ENCODE measurements at places on chromosomes 4 and X.

DNA sequence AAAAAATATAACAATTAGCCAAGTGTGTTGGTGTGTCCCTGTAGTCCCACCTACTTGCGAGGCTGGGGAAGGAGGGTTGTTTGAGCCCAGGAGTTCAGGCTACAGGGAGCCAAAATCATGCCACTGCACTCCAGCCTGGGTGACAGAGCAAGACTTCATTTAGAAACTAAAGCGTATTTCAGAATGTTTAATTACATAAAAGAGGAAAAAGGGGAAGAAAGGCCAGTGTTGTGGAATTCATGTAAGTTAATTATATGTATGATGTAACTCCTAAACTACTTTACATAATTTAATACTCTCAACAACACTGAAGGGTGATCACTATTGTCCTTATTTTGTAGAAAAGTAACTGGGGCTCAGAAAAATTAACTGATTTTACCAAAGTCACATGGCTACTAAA is 67.2 kb upstream of the HOPX start:
- DNase-seq, result no peak

DNA sequence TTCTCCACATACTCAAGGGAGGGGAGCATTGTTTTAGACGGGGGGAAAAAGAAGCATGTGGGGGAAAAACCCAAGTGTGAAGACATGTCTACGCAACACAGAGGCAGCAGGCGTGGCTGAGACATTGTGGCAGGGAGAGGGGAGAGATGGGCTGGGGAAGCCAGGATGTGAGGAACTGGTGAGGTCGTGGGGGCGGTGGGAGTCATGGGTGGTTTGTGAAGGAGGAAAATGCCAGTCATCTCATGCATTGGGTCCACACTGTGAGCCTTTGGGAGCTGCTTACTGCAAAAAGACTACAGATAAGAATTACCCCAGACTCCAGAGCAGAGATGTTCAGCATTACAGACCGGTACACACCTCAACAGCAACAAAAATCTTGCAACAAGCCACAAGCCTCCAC is 2.1 kb downstream of the JAKMIP1 start:
- peak; percentile 57 for DNase-seq

DNA sequence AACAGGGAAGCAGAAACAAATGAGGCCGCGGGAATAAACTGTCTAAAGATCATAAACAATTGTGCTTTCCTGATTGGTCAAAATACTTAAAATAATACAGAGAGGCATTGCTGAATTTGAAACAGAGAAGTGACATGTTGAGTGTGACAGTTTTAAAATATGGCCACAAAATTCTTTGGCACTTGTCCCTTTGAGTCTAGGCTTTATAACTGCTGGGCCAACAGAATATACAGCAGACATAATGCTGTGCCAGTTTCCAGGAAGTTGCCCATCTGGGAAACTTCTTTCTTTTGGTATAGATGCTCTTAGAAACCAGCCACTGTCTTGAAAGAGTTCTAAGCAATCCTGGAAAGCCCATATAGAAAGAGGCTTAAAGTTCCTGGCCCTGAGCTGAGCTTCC is 668.4 kb downstream of the CENPC start:
- DNase-seq, result no peak

DNA sequence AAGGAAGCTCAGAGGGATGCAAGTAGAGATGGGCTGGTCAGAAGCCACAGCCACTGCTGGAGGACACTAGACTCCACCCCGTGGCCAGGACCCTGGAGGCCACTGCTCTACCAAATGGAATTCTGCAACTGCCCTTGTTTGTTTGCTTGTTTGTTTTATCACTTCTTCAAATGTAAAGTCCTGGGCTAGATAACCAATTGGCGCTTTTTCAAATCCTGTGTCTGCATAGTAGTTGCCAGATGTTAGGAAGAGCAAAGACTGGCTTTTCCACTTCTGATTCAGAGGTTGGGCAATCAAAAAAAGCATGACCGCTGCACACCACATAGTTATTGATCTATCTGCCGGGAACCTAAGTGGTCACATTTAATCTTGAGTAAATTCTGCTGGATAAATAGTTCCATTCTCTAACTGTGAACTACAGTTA is 255.2 kb upstream of the SFRP2 start:
- no peak for DNase-seq

- DNase-seq, result no peak
Measured at GRCh38 chr4:93852680-93853079, 24.1 kb downstream of the ATOH1 start.

GRCh38 chr4:119034276-119035008 is 101.2 kb upstream of the MYOZ2 start:
- no peak for DNase-seq

DNA sequence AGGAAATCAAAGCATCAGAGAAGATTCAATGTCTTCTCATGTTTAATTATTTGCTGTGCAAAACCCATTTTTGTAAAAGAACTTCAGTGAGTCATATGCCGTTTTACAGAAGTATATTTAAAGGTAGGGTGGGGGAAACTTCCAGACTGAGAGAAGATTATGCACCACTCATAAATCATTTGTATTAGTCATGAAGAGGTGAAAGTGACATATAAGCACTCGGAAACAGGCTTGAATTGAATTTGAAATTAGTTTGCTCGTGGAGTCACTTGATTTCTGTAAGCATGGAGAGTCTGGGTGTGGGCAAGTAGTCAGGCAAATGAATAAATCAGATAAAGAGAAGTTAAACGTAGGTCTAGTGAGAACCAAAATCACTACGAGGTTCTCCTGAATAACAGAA is 335.1 kb downstream of the ANK2 start:
- no peak for DNase-seq

DNA sequence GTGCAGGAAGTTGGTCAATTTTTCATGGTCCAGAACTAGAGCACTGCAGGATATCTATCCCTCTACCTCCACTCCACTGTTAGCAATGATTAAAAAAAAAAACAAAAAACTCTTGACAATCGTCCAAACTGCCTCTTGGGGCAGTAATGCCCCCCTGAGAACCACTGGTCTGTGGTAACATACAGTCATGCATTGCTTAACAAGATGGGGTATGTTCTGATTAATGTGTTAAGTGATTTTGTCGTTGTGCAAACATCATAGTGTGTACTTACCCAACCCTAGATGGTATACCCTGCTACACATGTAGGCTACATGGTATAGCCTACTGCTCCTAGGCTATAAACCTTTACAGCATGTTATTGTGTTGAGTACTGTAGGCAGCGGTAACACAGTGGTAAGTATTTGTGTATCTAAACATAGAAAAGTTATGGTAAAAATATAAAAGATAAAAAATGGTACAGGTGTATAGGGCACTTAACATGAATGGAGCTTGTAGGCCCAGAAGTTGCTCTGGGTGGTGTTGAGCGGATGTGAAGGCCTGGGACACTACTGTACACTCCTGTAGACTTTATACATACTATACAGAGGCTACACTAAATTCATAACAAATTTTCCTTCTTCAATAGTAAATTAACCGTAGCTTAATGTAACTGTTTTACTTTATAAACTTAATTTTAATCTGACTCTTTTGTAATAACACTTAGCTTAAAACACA is 34.1 kb downstream of the ART3 start:
- no peak for DNase-seq

GRCh38 chr4:84814094-84814750 is 152.3 kb downstream of the WDFY3 start:
- no peak for DNase-seq

DNA sequence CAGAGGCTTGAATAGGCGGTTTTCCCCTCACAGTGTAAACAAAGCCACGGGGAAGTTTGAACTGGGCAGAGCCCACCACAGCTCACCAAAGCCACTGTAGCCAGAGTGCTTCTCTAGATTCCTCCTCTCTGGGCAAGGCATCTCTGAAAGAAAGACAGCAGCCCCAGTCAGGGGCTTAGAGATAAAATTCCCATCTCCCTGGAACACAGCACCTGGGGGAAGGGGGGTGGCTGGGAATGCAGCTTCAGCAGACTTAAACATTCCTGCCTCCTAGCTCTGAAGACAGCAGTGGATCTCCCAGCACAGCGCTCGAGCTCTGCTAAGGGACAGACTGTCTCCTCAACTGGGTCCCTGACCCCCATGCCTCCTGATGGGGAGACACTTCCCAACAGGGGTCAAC is 44.0 kb upstream of the USP38 start:
- DNase-seq, result no peak

- DNase-seq, result no peak
Measured at GRCh38 chr4:42119886-42120285, 32.6 kb downstream of the BEND4 start.

DNA sequence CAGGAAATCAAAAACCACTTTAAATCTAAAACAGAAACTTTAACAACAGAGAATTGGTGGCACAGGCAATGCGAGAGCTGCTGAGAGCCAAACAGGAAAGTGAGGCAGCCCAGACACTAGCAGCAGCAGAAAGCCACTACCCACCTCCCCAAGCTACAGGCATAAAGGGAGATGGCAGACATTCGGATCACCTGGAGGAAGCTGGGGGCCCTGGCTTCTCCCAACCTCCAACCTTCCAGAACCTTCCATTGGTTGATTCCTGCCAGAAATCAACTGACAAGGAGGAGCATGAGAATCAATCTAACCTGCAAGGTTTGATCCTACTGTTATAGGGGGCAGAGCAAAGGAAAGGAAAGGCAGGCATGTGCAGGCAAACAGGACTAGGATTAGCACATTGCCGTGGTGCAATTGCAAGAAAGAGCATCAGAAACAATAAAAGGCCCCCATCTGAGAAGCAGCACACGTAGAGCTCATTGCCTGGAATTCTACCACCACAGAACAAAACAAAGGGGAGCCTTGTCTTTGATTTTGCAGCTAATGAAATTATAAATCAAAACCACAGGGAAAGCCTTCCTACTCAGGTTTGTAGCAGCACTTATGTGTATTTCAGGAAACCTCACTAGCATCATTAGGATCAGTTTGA is 427.3 kb upstream of the RASGEF1B start:
- DNase-seq, result no peak

DNA sequence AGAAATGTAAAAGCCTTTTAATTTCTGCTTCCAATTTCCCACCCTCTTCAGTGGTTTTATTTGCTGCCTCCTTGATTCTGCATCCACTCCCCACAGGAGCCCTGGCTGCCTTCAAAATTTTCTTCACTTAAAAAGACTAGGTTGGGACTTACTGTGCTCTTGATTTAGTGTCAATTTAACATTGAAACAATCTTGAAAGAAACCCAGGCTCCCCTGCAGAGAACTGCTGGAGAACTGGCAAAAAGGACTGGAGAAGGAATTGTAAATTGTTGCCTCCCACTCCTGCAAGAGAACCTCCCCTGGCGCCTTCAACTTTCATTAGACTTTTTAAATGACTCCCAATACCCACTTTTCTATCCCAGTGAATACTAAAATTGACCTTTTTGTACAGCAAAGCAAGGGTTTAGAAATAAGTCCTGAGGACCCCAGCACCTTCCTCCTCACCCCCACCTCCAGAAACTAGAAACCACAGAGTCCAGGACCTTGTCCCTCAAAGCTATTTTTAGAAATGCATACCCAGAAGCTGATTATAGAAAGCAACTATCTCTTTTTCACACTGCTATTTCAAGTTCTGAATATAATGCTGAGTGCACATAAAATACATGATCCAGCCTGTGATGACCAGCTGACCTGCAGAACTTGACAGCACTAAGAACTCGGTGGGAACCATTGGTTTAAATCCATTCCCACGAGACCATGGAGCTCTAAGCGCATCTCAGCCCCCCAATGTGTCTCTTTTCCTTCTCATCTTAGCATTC is 155.5 kb downstream of the INPP4B start:
- DNase-seq, result no peak

GRCh38 chr4:109640644-109641043 is 62.6 kb downstream of the CASP6 start:
- DNase-seq, result no peak

GRCh38 chr4:106039796-106040195 is 144.5 kb downstream of the NPNT start:
- DNase-seq, result no peak

DNA sequence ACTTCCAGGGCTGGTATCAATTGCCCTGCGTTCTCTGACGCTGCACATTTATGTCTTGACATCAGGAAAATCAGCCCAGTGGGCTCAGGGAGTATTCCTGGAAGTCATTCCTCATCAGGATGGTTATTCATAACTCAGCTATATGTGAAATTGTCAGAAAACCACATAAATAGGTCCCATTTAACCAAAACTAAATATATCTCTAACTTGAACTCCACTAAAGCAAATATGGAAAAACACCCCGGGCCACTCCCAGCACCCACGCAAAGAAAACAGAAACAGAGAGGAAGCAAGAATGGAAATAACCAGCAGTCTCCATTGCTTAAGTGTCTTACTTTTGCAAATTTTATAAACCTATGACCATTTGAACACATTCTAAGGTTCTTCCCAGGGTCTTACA is 112.0 kb downstream of the IRF2 start:
- no peak for DNase-seq

DNA sequence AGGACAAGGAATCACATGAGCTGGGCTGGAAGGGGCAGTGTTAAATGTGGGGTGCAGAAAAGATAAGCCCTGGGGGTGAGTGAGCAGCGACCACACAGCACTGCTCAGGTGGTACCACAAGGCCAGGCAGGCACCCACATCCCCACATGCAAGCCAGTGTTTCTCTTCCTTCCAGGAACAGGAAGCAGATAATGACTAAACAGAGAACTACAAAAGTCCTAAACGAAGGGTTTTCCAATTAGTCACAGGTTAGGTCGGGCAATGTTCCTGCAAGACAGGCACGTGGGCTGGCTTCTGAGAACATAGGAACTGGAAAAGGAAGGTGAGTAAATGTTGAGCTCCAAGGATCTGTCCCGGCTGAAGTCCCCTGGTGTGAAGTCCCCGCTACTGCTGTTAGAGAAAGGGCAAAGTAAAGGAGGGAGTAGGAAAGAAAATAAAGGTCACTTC is 19.5 kb downstream of the RELL1 start:
- peak; percentile 12 for DNase-seq

DNA sequence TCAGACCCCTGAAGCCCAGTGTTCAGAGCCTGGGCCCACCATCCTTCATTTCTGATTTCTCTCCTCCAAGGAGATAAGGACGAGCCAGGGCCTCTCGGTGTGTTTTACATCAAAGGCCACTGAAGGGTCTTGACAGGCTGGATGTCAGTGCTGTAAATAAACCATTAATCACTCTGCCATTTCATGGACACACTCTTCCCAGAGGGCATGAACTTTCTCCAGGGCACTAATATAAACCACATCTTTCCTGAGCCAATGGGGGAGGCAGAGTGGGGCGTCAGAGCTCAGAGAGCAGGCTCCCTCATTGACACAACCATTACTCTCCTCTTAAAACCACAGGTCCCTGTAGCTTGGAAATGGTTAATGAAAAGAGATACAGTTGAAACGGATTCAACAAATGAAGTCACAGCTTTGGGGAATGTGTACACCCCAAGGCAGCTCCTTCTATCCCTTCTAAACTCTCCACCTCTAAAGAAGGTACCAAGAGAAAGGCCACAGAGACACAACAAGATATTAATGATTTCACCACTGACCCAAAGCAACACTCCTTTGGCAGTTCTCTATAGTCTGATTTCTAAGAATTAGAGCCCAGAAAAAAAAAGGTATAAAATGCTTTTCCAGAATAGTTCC is 200.6 kb downstream of the CHIC2 start:
- DNase-seq, result no peak

DNA sequence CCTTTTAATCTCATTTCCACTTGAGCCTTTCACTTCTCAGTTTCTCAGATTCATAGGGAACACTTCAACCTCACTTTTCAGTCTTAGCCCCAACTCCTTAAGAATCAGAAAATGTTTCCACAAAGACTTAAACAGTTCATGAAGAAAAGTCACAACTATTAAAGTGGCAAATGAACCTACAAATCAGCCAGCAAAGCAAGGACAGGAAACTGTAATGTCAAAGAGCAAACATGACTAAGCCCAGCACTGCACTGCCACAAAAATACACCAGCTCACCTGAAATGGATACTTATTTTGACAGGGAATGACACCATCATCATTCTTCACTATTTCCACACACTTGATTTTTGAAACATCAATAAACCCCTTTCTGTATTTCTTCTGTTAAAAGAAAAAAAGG is 41.8 kb upstream of the TXK start:
- no peak for DNase-seq

All from CD8-positive, alpha-beta T cell (primary cell).